Myocyte (in vitro differentiated cells): ENCODE measurements at places on chromosomes 1 and 21.
A peak's percentile ranks its signal among the peaks of the same experiment; 100 is the strongest.

- DNase-seq = peak; percentile 22
Measured at GRCh38 chr1:240831191-240831631, 219.3 kb upstream of the GREM2 start.

DNA sequence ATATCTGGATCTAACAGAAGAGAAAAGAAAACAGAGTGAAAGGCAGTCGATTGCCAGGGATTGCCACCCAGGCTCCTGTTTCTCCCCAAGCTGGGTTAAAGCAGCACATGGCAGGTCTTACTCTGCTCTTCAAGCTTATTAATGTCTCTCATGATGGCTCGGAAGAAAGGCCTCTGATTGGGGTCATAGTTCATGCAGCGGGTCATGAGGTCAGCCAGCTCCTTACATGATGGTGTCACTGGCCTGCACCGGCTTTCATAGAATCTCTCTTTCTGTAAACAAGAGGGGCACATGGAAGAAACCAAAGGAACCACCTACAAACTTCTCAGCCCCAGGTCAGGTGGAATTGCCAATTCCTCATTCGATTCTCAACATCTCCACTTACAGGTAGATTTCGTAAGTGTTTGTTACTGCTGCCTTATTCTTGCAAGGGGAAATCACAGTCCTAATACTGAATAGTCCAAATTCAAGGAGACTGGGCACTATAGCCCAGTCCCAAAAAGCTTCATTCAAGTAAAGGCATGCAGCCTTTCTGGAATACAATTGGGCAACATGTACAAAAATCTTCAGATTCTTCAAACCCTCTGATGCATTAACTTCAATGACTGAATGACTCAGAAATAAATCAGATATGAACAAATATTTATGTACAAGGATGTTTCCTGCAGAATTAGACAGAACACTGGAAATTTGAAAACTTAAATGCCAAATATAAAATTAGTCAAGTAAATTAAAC is 96.6 kb downstream of the RAVER2 start:
- no peak for DNase-seq

- DNase-seq = no peak
Measured at GRCh38 chr1:59333626-59334277, 36.9 kb downstream of the FGGY start.

DNA sequence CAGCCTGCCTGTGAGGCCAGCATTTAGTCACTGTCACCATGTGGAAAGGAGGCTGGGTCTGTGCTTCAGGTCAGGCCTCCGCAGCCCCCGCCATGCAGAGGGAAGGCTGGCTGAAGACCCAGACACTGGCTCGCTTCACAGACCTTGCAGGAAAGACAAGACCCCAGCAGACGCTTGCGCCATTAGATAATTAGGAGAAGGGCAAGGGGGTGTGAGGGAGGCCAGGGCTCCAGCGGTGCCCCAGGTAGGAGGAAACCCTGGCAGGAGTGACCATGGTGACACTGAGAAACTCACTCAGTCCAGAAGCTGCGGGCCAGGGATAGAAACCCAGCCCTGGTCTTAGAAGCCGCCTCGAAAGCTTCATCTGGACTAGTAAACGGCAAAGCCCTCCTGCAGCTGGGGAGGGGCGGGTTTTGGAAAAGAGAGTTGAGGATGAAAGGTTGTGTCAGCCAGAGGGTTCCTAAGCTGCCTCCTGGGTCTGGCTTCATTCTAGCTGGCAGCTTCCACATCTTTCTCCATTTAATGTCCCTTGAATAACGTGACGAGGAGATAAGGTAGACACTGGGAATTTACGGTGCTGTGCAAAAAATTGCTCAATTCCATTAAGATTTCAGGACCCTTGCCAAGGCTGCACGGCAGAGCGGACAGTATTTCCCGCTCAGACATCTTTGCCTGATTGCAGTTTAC is 294.1 kb upstream of the VAMP3 start:
- no peak for DNase-seq

GRCh38 chr1:218705911-218706893 is 361.1 kb downstream of the TGFB2 start:
- DNase-seq = peak; percentile 92

- no peak for DNase-seq
Measured at GRCh38 chr1:56452027-56453011, 127.0 kb downstream of the PLPP3 start.

- DNase-seq = no peak
Measured at GRCh38 chr1:21099034-21099868, 77.4 kb downstream of the EIF4G3 start.

- no peak for DNase-seq
Measured at GRCh38 chr1:118826669-118827068, 161.5 kb downstream of the TBX15 start.

DNA sequence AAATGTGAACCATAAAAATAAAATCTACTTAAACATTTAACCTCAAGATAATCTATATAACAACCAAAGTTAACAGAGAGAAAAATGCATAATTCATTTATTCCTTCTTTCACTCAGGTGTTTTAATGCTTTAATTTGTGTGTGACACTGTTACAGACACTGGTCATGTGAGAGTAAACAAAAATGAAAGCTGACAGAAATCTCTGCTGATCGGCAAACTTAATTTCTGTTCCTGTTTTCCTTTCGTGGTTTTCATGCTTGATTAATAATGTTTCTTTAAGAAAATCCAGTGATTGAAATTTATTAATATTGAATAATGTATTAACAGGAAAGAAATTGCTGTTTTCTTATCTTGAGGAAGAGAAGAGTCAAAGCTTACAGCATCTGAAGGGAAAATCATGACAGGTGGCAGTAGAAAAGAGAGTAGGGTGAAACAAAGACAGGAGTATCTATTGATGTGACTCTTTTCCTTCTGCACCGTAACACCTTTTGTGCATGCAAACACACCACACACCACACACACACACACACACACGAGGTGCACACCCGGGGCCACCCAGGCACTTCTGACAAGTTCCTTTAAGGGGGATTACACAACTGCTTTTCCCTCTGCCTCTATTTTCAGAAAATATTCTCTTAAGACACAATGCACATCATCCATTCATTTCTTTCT is 1.6 kb downstream of the OR2AK2 start:
- DNase-seq = no peak

DNA sequence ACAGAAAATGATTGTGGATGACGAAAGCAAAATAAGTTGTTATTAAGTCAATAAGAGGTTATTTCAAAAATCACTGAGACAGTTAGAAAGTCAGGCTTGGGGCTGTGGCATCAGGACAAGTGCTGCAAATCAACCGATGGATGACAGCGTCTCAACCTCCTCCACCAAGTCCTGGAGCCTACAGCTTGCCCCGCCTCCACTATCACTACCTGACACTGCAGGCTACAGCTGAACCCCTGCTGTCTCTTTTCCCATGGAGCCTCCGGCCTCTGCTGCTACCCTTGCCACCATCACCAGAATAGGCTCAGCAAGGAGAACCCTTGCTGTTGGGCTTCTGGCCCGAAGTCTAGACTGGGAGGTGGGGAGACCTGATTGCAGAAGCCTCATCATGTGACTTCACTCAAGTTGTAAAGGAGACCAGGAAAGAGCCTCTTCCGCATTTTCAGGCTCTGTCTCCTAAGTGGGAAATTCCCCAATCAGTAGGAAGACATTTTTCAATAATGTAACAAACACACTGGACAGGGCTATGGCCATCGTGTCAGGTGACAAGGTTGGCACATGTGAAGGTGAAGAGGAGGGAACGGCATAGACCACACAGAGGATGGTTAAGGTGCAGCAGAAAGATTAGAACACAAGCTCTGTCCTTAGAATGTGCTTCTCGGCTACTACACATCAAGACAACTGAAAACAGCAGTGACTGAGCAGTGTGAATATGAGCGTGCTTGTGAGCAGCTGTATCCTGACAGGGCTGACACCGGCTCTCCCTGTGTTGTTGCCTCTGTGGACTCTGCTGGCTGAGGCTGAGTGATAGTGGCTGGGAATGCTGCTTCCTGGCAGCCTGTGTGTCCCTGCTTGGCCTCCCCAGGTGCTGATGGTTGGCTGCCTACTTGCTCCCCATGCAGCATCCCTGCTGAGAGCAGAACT is 660.7 kb downstream of the PTPRU start:
- no peak for DNase-seq

DNA sequence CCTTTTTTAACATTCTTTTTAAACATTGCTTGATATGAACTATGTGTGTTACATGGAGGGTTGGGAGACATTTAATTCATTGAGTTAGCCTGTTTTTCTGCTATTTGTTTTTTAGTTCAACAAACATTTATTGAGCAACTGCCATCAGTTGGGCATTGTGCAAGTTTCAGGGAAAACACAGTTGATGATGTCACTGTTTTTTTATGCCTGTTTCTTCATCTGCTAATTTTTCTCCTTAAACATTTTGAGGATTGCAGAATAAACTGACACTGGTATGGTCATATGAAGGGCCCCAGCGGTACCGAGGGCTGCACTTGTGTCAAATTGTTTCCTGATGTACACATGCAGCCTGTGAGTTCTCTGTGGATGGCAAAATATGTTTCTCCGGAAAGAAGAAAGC is 253.0 kb downstream of the FGGY start:
- no peak for DNase-seq

DNA sequence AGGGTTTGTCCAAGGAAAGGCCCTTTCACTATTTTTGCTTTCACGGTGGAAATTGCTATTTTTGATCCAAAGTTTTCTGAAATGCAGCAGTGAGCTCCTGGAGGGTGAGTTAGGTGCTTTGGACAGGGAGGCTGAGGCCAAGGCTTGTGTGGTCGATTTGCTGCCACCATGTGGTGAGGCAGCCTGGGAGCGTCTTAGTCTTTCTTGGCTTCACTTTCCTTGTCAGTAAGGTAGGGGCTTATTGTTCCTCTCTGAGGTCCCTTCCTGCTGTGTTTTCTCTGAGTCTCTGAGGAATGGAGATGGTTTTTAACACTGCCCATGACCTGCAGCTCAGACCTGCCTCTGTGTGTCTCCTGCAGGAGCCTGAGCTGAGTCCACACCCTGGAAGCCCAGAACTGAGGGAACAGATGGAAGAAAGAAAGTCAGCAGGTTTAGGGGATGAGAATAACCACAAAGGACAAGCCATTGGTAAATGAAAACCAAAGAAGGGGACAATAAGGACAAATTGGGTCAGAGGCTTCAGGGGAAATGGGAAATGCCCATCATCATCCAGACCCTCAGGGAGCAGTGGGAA is 20.1 kb upstream of the S100A10 start:
- DNase-seq = peak; percentile 60

- no peak for DNase-seq
Measured at GRCh38 chr21:31143036-31143435, 104.8 kb upstream of the KRTAP19-8 start.

GRCh38 chr1:30754684-30755171 is 2.8 kb downstream of the LAPTM5 start:
- peak; percentile 51 for DNase-seq

DNA sequence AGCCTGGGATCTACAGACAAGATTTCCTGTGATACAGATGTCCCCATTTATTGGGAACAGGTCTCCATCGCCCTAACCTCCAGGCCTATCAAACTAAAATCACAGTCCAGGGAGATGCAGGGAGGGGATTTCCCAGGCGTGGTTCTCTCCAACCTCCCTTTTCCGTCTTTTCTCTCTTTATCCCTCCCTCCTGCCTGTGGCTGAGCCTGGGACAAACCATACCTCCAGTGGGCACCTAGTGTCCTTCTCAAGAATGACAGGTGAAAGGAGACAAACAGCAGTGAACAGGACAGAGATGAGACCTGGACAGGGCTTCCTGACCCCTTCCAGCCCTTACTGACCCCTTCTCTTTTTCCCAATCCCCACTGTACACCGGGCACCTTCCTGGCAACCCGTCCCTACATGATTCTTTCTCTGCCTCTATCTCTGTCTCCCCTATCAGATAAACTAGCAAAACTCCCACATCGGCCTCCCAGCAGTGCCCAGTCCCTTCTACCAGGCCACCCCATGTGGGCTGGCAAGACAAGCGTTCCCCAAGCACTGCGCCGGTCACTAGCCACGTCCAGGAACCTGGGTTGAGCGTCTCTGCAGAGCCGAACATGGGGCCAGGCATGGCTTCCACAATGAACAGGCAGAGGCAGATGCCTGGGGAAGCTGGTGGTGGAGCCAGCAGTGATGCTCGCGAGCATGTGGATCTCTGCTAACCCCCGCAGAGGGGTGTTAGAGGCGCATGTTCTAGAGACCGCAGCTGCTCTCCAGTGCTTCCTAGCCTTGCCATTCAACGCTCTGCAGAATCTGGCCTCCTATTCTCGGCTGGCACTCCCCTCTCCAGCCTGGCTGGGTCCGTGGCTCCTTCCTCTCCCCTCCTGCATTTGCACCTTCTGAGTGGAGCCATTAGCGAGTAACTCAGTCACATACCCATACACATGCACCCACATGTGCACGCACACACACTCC is 54.7 kb downstream of the ELK4 start:
- DNase-seq = peak; percentile 15

DNA sequence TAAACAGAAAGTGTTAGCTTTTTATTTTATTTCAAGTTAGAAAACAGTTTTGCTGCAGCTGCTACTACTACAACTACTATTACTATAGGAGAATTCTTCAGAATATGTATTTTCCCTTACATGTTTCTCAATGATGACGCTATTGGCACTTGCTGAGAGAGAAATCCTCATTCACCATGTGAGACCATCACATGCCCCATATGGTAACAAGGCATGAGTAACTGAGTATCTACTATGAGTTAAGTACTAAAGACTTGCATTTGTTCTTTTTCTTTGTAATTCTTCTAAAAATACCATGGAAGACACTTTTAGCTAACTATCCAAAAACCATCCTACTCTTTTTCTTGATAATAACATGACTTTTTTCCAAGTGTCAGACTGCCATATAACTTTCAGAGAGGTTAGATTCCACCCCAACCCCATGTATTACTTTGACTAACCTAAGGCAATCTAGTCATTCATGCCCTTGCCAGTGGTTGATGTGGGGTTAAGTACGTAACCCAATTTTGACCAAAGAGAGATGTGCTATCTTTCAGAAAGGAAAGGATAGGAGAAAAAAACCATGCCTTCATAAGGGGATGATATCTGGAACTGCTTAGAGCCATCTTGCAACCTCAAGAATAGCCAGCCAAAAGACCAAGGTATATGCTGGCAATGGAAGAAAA is 42.9 kb downstream of the COP1 start:
- DNase-seq = no peak

- peak; percentile 21 for DNase-seq
Measured at GRCh38 chr1:39346872-39347271, 142.4 kb downstream of the MACF1 start.

DNA sequence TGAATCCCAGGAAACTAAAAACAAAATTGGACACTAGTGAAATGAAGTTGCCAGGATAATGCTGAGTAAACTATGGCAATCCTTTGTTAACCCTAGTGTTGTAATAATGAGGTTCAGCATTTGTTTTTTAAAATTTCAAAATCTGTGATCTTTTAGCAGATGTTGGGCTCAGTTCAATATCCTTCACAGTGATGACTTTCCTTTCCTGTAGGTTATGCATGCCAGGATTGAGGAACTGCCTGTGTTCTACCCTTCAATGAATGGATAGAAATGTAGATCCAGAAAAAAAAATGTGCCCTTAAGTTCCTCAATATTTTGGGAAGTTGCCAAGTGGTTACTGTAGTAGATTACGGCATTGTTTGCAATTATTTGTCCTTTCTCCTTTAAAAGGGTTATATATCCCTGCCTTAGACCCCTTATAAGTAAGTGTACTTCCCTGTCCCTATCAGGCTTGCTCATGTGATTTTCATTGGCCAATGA is 35.5 kb upstream of the IRF2BP2 start:
- no peak for DNase-seq
